ENCODE measurements at places on chromosomes 6 and 20. TPM values are rescaled to one million over a fixed set of nuclear protein-coding genes. Genes with fewer than 3 reads are reported as not detected.
A peak's percentile ranks its signal among the peaks of the same experiment; 100 is the strongest.

Gene SCRT2
- not detected for total RNA-seq

Gene TULP1
- not detected for total RNA-seq

DNA sequence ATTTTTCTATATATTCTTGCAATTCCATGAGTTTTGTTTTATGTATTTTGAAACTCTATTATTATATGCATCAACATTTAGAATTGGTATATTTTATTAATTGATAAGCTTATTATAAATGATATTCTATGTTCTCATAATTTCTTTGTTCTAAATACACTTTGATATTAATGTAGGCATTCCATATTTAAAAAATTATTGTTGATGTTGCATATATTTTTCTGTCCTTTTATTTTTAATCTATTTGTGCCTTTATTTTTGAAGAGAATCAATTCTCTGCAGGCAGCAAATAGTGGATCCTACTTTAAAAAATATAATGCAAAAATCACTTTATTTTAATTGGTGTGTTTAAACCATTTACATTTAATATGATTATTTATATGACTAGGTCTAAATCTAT, 29.6 kb downstream of the SIRPD start:
- H3K36me3 ChIP-seq: no peaks in the 10 kb centered on the region
- no peaks in the 10 kb centered on the region for H3K27me3 ChIP-seq
- H3K4me3 ChIP-seq: no peak overlapping the region
- no peaks in the 10 kb centered on the region for H3K4me1 ChIP-seq
- H3K27ac ChIP-seq: no peak overlapping the region

DNA sequence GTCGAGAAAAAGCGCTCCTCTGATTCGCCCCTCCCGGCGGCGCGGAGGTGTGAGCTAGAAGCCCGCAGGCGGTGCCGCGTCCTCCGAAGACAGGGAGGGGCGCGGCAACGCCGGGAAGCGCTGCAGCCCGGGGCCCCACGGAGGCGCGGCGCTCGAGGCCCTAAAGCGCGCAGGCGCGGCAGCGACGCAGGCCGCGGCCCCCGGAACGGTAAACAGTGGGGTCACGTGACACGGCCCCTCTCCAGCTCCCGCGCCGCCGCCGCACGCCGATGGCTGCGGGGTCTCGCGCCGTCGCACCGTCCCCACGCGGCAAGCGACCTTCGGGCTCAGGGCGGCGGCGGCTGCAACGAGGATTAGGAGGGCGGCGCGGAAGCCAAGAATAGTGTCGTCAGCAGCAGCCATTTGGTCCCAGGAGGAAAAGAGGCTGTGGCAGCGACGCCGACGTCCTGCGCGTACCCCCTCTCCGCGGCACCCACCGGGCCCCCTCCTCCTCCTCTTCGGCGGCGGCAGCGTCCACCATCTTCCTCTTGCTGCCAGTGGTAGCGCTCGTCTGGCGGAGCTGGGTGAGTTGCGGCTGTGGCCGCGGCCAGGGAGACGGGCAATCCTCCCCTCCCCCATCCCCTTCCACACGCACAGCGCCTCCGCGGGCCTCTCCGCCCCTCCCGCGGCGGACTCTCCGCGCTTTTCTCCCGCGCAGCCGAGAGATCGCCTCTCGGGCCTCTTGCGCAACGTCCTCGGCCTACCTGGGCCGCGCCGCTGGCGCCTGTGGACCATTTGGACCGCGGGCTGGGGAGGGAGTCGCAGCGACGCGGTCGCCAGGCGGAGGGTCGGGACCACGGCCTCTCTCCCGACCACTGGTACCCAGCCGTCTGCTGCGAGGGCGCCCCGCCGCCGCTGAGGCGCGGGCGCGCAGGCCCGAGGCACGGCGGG, at the start of gene PHF3:
TSS of gene PHF3 (plus strand) at position 215 of the 930 bp plus-strand sequence. CDS start 10,750 bp downstream, outside the sequence.
- no peaks in the 10 kb centered on the region for H3K36me3 ChIP-seq
- H3K4me3 ChIP-seq: peak within 1 kb of the TSS; percentile 88
- H3K27me3 ChIP-seq: no peaks in the 10 kb centered on the region

GRCh38 chr6:150314230-150315188, 54.3 kb upstream of the IYD start:
- no peaks in the 10 kb centered on the region for H3K36me3 ChIP-seq
- H3K27me3 ChIP-seq: no peaks in the 10 kb centered on the region
- no peaks in the 10 kb centered on the region for H3K4me1 ChIP-seq
- H3K27ac ChIP-seq: no peak overlapping the region

DNA sequence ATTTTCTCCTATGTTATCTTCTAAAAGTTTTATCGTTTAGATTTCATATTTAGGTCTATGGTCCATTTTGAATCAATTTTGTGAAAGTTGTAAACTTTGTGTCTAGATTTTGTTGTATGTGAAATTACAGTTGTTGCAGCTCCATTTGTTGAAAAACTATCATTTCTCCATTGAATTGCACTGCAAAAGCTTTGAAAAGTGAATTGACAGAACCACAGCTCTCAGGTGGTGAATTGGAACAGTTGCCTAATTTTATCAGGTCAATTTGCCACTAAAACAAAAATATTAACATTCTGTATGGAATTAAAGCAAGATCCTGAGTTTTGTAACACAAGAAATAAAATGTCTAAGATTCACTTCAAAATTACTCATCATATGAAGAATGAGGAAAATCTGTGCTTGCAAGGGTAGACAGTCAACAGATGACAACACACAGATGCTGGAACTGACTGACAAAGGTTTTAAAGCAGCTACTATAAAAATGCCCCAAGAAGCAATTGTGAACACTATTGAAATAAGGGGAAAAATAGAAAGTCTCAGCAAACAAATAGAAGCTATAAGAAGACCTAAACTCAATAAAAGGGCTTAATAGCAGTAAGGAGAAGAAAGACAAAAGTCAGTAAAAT, 346.7 kb downstream of the PAX1 start:
- no peaks in the 10 kb centered on the region for H3K27me3 ChIP-seq
- DNase-seq: no peak
- no peak overlapping the region for H3K27ac ChIP-seq
- no peaks in the 10 kb centered on the region for H3K36me3 ChIP-seq
- H3K4me3 ChIP-seq: no peak overlapping the region

DNA sequence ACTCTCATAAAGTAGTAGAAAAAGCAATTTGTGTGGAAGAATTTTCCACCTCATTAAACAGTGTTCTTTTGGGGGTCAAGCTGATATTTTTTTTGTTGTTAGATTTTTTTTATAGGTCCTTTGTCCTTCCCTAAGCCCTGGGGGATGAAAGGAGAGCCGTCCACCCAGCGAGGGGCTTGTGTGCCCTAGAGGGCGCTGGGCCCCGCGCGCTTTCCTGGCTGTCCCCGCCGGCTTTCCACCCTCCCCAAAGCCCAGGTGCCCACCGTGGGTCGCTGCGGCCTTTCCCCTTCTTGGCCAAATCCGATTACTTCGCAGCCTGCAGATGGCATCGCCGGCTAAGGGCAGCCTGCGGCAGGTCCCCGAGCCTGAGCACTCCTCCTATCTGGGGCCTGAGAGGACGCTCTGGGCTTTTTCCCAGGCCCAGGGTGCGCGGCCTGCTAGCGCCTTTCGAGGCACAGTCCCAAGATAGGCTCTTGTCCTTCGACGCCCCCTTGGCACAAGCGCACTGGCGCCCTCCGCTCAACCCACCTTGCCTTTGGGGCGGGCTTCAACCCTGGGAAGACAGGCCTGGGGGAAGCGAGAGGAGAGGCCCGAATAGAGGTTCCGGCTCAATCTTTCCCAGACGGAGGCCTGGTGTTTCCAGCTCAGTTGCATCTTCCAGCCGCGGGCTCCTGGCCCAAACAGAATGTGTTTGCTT, 33.6 kb downstream of the TFAP2A start:
- H3K27me3 ChIP-seq: peaks cover 52% of the 10 kb centered on the region
- no peaks in the 10 kb centered on the region for H3K36me3 ChIP-seq
- DNase-seq: no peak
- H3K27ac ChIP-seq: no peak overlapping the region

GRCh38 chr20:20597966-20598365, 114.5 kb downstream of the RALGAPA2 start:
- H3K27me3 ChIP-seq: no peaks in the 10 kb centered on the region
- peaks cover 14% of the 10 kb centered on the region for H3K4me1 ChIP-seq
- DNase-seq: no peak
- H3K4me3 ChIP-seq: no peak overlapping the region

Measured in upper lobe of left lung (tissue), 6 donors.